ENCODE measurements at places on chromosomes 12 and 14. TPM values are rescaled to one million over a fixed set of nuclear protein-coding genes. Genes with fewer than 3 reads are reported as not detected.
A peak's percentile ranks its signal among the peaks of the same experiment; 100 is the strongest.

AHSA1 gene
- 114 TPM for total RNA-seq

GRCh38 chr14:65686761-65687160 lies 274.2 kb downstream of the FUT8 start:
- no peak for DNase-seq

GRCh38 chr14:76736514-76736913 lies 24.8 kb upstream of the VASH1 start:
- DNase-seq, result no peak

DNA sequence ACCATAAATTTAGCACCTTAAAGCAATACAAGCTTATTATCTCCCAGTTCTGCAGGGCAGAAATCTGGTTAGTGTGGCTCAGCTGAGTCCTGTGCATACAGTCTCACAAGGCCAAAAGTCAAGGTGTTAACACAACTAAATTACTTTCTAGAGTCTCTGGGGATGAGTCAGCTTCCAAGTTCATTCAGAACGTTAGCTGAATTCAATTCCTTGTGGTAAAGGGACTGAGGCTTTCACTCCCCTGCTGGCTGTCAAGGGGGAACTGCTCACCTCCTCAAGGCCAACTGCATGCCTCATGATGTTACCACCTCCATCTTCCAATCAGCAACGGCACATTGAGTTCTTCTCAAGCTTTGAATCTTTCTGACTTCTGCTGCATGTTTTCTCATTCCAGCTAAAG lies 27.6 kb downstream of the EML5 start:
- DNase-seq, result no peak

DNA sequence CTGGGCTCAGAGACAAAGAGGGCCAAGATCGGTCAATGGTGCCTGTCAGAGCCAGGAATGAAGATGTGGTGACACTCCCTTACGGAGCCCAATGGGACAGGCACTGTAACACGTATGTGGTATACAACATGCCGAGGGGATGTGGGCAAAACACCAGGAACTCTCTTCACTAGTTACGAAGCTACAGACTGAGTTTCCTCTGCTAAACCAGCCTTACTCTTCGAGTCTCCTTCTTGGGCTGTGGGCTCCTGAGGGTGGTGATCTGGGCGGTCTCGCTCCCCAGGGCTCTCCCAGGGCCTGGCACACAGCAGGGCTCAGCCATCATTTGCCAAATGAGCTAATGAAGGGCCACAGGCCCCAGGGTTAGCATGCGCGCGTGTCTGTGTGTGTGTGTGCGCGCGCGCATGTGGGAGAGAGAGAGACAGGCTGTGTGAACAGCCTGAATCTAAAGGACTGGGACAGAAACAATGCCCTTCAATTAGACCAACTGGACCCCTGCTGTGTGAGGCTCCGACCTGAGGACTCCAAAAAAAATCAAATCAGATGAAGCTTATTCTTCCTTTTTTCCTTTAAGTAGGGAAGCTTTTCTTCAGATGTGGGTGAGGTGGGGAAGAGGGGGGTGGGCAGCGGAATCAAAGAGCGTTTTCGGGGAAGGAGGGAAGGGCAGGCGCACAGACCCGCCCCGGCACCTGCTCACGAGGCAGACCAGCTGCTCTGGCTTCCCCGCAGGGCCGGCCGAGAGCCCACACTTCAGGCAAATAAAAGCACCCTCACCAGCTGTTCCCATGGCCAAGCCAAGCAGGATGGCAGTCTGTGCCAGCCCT lies 42.5 kb downstream of the CCDC88C start:
- DNase-seq, result peak; percentile 62

- DNase-seq, result peak; percentile 1
These were observed 156.8 kb upstream of the TMEM260 start for GRCh38 chr14:56422703-56423213.

DNA sequence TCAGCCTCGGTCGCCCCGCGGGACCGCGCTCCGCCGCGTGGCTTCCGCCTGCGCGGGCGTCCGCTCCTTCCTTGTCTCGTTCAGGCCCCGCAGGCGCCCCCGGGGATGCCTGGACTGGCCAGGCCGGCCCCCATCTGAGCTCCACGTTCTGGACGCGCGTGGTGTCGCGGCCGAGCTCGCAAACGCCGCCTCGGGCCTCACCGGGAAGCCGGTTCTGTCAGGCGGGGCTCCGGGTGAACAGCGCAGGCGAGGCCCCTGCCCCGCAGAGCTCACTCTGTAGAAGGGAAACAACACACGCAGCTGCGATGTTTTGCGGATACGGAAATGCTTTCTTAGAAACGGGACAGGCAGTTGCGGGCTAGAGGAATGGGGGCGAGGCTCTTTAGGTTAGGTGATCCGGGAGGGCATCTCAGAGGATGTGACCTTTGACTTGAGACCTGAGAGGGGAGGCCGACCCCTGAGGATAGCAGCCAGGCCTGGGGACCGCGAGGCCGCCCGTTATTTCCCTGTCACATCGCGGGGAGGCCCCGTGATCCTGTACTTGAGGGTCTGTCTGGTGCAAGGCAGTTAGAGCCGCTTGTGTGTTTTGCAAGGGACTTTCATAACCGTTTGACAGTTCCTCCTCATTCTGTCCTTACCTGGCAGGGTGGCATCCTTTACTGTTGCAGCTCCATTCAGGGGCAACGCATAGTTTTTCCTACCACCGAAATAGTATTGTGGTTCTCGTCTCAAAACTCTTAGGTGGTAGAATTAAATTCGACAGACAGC lies 584 bp downstream of the VRK1 start:
- DNase-seq, result peak; percentile 64

POTEG gene
- total RNA-seq, result not detected

SLC48A1 gene
- total RNA-seq, result 11.5 TPM

- no peak for DNase-seq
These were observed 438.2 kb upstream of the FAR2 start for GRCh38 chr12:28710882-28711281.

DNA sequence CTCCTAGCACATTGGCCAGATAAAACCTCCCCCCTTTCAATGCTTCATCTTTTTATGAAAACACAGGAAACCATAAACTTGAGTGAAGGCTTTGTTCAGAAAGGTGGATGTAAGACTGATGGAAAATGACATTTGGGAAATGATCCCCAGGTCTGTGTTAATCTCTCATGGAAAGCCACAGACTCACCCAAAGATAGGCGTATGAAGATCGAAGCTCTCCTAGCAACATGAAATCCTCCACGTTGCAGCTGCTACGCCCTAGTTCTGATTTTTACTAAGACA lies 63.4 kb upstream of the PTGR2 start:
- DNase-seq, result no peak

NRL gene
- total RNA-seq, result 3.4 TPM

DNA sequence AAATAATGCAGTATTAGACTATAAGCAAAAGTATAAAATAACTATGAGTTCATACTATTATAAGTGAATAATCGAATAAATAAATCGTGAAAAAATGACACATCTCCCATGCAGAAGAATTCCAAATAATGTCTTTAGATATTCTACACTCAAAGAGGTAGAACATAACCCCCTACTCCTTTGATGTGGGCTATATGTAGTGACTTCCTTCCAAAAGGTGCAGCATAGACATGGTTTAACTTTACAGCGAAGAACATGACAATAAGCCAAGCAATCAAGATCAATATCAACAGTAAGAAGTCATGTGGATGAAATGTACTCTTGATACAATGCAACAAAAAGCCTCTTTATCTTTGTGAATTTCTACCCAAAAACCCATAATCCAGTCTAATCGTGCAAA lies 46.0 kb upstream of the HIF1A start:
- DNase-seq, result peak; percentile 63

CLEC2A gene
- not detected for total RNA-seq

- DNase-seq, result no peak
These were observed 24.4 kb upstream of the CRACR2A start for GRCh38 chr12:3777206-3777809.

- DNase-seq, result no peak
These were observed 110.4 kb downstream of the KCNC2 start for GRCh38 chr12:75099210-75099609.

DNA sequence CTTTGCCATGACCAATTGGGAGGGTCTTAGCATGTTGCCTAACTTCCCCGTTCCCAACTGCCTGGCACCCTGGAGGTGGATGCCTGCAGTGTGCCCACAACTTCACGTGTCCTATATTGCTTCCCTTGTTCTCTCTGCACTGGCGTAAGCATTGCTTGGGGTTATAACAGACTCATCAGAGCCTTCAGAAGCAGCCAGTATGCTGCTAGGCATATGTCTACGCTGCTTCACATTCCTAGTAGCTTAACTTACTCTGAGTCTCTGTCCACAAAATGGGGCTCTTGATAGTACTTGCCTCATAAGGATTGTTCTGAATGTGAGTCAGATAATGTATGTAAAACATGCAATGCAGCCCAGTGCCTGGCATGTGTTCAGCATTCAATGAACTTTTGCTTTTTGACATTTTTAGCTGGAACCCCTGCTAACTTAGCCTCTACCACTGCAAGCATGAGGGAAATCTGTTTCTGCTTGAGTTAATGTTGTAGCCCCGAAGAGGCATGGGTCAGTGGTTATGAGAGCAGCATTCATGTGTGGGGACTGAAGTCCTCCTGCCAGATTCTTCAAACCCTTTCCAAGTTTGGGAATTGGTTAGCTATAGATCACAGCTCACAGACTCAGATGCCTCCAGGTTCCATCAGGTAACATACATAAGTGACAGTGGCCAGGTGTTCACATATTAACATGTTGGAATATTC lies 2.8 kb downstream of the SLC5A8 start:
- no peak for DNase-seq

DNA sequence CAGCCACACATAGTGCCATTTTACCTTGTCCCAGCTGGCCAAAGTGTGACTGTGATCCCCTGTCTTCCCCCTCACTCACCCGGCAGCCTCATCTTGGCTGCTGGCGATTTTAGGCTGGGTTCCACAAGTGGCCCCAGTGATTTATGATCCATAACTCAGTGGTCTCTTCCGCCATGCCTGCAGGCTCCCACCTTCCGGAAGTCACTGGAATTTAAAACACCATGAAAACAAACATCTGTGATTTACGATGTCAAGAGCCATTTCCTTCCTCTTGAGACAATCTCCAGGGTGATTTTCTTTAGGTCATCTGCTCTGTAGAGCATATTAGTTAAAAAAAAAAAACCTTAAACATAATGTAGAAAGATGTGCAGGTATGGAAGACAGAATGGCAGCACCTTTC lies 282.3 kb downstream of the CACNA1C start:
- no peak for DNase-seq

DNA sequence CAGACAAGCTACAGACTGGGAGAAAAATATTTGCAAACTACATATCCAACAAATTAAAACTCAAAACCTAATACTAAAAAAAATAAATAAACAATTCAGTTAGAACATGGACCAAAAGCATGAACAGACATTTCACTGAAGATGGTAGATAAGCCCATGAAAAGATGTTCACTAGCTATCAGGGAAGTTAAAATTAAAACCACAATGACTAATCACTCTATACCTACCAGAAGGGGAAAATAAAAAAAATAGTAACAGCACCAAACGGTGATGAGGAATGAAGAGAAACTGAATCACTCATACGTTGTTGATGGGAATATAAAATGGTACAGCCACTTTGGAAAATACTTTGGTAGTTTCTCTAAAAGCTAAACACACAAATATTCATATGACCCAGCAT lies 31.1 kb upstream of the DHRS7 start:
- no peak for DNase-seq

- DNase-seq, result no peak
These were observed 310.0 kb upstream of the DCN start for GRCh38 chr12:91492648-91493047.

ASPG gene
- not detected for total RNA-seq

MYBPC1 gene
- total RNA-seq, result not detected

DNA sequence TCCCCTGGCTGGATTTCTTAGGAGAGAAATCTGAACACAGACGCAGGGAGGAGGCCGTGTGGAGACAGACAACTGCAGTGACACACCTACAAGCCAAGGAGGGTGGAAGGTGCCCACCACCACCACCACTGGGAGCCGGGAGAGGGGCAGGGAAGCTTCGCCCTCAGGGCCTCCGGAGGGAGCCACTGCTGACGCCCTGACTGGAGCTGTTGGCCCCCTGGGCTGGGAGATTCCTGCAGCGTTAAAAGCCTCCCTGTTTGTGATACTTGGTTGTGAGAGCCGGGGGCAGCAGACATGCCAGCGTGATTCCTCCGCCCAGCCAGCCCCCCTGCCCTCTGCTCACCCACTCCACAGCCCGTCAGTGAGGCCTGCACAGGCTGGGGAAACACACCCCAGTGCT lies 72.0 kb downstream of the CHGA start:
- no peak for DNase-seq

DNA sequence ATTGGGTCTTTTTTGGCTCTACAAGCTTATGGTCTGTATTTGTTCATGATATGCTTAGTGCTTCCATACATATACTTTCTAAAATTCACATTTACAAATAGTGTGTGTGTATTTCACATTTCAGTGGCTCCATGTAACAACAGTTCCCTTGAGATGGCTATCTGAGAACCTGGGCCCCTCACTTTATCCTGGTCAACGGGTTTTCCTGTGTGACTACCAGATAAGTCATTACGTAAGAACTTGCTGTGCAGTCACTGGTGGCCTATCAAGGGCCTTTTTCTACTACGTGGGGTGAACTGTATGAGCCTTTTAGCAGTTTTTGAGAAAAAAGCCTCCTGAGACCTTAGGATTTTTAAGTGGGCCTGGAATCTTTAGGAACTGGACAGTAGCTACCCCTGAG lies 454.1 kb downstream of the PCNX1 start:
- DNase-seq, result no peak

KRT83 gene
- not detected for total RNA-seq

GRCh38 chr14:49946320-49947141 lies 53.6 kb downstream of the ARF6 start:
- DNase-seq, result peak; percentile 21

APOF gene
- total RNA-seq, result not detected

- DNase-seq, result peak; percentile 15
These were observed at the start of gene C14orf39 for GRCh38 chr14:60485598-60486251. Gene C14orf39, minus strand, starts transcription at chr14:60486063. Its CDS starts 985 bp downstream, at chr14:60485078.

DNA sequence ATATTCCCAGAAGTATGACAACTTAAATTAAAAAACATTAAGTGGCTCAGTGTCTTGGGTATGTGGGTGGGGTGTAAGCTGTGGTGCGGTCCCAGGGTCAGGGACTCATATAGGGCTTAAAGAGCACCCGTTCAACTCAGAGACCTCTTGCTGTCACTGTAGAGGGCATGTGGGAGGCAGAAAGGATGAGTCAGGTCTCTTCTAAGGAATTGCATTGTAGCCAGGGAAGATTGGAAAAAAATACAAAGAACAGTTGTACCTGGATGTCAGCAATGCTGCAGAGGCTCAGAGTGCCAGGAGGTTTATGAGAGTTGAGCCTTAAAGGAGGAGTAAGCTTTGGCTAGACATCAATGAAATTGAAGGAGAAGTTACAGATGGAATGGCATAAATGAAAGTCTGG lies 104.1 kb downstream of the MYRFL start:
- no peak for DNase-seq

NTF3 gene
- total RNA-seq, result not detected

DNA sequence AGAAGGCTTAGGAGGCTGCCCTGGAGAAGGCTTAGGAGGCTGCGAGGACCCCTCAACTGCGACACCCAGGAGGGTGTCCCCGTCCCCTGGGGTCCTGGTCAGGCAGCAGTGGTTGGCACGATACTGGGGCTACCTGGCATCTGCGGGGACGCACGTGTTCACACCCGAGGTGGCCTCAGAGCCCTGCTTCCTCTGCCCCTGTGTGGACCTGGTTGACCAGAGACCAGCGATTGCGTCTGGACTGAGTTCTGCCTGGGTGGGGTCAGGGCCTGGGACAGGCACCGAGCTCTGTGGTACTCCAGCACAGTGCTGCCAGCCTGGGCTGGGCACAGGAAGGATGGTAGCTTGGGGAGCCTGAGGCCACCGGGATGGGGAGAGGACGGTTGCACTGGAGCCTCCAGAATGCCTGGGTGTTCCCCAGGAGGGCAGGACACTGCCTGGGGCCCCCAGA lies 735 bp downstream of the ASPG start:
- DNase-seq, result no peak

- DNase-seq, result no peak
These were observed at the start of gene SLC39A5 for GRCh38 chr12:56229916-56230431. Gene SLC39A5, plus strand, starts transcription at chr12:56230051. Its CDS starts 1,224 bp downstream, at chr12:56231275.

BIN2 gene
- total RNA-seq, result 257 TPM

All from naive thymus-derived CD8-positive, alpha-beta T cell (primary cell).